ENCODE measurements at places on chromosomes 3 and 15. TPM values are rescaled to one million over a fixed set of nuclear protein-coding genes. Genes with fewer than 3 reads are reported as not detected.

Gene CHRM5
- not detected for total RNA-seq

Gene IQCF5
- total RNA-seq = not detected

Gene NR2E3
- not detected for total RNA-seq

Gene POPDC2
- 21.5 TPM for total RNA-seq

Gene POLR2H
- 19.0 TPM for total RNA-seq

Gene IQCH
- 0.42 TPM for total RNA-seq

Gene GOLGA6L7
- total RNA-seq = not detected

Gene PYGO1
- under 0.01 TPM for total RNA-seq

Gene EPHA3
- total RNA-seq = not detected

Gene TRH
- total RNA-seq = 0.10 TPM

Gene LYZL4
- total RNA-seq = not detected

Gene AP4E1
- 11.2 TPM for total RNA-seq

Gene MORC1
- 0.84 TPM for total RNA-seq

Gene PDIA5
- total RNA-seq = 3.4 TPM

Gene FBXO40
- total RNA-seq = under 0.01 TPM

Gene GRK7
- 0.10 TPM for total RNA-seq

Gene GOLGA8G
- total RNA-seq = not detected

Gene THRB
- 0.94 TPM for total RNA-seq

Gene PRR23A
- not detected for total RNA-seq
